ENCODE measurements at places on chromosomes 1 and 21. TPM values are rescaled to one million over a fixed set of nuclear protein-coding genes. Genes with fewer than 3 reads are reported as not detected.
A peak's percentile ranks its signal among the peaks of the same experiment; 100 is the strongest.

The FCAMR gene
- not detected for total RNA-seq

The HSD3B2 gene
- not detected for total RNA-seq

The SLC6A17 gene
- not detected for total RNA-seq

GRCh38 chr1:153540394-153541361 lies at the start of gene S100A5:
TSS of gene S100A5 (minus strand) at chr1:153540934. CDS start at chr1:153540191, 743 bp downstream.
- ATAC-seq = peak; percentile 15

GRCh38 chr1:105459759-105460158 lies 1596.7 kb upstream of the PRMT6 start:
- ATAC-seq = no peak

- no peak for ATAC-seq
Measured at GRCh38 chr1:2791027-2791760, 10.3 kb downstream of the TTC34 start.

GRCh38 chr1:159938905-159939677 lies 6.3 kb downstream of the IGSF9 start:
- ATAC-seq = no peak

- ATAC-seq = no peak
Measured at GRCh38 chr21:19237608-19238007, 834.0 kb upstream of the TMPRSS15 start.

DNA sequence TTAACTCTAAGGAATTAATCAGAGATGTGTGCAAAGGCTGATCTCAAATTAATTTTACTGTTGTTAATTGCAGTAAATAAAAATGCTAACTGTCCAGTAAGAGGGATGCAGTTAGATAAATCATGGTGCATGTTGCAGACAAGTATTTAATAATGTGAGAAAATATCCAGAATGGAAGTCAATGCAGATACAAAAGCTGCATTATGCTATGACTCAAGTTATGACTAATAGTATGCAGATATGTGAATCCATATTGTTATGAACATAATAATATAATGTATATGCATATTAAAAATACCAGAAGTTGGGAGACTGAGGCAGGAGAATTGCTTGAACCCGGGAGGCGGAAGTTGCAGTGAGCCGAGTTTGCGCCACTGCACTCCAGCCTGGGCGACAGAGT lies 21.4 kb downstream of the RNASEL start:
- no peak for ATAC-seq

GRCh38 chr21:37787456-37787855 lies 128.8 kb downstream of the KCNJ6 start:
- ATAC-seq = no peak

DNA sequence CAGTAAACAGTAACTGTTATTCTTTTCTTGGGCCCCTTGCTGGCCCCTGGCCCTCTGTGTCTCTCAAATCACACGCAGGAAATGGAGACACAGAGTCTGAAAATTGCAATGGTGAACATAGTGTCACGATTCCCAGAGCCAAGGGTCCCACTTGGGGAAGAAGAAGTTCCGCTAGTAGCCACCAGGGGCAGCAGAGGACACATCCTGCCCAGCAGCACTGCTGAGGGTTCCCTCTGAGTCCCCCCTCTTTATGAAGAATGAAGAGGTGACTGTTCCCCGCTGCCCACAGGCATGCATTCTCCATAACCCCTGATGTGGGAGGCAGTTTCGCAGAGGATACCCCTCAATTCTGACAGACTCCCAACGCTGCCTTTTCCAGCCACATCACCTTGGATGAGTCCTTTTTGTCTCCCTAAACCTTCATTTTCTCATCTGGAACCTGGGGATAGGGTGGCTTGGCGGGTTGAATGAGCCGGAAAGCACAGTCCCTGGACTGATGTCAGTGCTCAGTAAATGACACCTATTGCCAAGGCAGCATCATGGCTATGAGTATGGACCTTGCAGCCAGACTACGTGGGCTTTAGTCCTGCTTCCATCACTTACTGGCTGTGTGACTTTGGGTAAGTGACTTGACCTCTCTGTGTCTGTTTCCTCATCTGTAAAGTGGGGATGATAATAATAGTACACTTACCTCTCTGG lies 238.0 kb upstream of the TMEM51 start:
- peak; percentile 31 for ATAC-seq

DNA sequence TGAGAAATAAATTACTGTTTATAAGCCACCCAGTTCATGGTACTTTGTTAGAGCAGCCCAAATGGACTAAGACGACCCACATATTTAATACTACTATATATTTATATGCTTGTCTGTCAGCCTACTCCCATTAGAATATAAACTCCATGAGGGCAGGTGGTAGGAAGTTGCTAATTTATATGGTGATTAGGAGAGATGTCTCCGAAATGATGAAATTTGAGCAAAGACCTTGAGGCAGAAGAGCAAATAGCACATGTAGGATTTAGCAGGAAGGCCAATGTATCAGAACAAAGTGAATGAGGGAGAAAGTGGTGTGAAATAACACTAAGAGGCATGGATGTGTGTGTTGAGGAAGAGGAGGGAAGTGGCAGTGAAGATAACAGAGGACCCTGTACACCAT lies 10.6 kb upstream of the SLFNL1 start:
- no peak for ATAC-seq

GRCh38 chr21:27643326-27643725 lies 676.4 kb upstream of the ADAMTS5 start:
- no peak for ATAC-seq

Measured in activated T-helper 17 cell treated with anti-CD3 and anti-CD28 coated beads, Interleukin-2, amount 50 U/mL, for 72 hours (primary cell).